ENCODE measurements at places on chromosomes 1 and 21. TPM values are rescaled to one million over a fixed set of nuclear protein-coding genes. Genes with fewer than 3 reads are reported as not detected.

ADAM30 gene
- total RNA-seq, result not detected

- no peak for DNase-seq
Observed at GRCh38 chr1:87603626-87604025, 274.9 kb downstream of the LMO4 start.

TDRD5 gene
- not detected for total RNA-seq

DNA sequence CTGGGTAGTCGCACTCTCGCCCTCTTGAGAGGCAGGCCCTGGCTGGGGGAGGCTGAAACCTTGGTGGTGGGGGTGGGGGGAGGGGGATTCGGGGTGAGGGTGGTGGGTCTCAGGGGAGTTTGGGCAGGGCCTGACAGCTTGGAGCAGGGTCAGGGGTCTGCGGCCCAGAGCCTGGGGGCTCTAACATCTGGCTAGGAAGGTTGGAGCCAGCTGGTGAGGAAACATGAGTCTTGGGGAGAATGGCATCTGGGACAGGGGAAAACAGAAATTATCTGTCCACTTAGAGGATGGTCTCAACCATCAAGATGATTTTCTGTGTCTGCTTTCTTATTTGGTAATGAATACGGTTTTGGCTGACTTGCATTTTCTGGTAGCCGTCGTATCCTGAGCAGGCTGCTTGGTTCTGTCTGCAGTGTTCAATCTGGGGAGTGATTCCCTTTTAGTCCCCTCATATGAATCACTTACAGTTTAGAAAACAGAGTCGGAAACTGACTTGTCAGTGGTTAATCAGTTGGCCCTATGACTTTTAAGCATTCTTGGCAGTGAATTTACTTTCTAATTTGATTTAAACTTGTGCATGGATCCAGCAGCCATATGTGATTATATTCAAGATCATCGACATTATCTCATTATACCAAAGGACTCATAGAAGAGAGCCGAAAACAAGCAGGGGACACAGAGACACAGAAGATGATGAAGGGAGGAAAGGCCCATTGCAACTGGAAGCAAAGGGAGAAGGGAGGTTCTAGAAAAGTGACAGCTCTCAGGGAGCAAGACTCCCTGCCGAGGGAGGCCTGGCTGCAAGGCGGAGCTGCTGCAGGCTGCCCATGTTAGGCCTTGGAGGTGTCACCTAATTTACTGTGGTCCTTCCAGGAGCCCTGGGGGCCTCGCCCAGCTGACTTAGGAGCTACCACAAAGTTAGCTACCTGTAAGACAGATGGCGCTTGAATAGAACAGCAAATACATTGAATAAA is 237.6 kb downstream of the SDCCAG8 start:
- DNase-seq, result peak; percentile 61

DNA sequence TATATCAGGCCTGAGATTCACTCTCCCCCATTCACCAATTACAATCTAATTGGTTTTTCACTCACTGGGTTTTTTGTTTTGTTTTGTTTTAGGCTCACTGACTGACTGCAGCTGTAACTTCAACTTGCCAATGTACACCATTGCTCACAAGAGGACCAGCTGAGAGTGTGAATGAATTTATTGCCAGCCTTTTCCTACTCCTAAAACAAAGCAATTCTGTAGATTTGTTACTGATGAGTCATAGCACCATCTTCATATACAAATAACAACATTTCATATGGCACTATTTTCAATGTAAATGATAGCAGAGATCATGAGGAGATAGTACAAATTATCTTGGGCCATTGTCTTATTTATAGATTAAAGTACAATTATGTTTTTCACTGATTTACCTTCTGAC is 76.0 kb upstream of the DPYD start:
- peak; percentile 8 for DNase-seq

DNA sequence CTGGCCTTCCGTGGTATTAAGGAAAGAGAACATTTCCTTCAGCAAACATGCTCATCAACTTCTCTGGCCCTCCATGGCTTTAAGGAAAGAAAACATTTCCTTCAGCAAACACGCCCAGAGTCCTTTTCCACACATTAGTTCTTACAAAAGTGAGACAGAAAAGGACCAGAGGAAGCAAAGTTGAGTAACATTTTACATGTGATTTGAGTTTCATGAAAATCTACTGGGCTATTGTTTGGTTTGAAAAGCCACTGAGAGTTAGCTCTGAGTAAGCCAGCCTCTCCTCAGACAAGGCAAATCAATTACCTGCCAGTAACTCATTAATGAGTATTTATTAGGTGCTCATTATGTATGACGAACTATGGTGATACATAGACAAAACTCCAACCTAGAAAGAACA is 78.0 kb downstream of the NID1 start:
- DNase-seq, result no peak

DNA sequence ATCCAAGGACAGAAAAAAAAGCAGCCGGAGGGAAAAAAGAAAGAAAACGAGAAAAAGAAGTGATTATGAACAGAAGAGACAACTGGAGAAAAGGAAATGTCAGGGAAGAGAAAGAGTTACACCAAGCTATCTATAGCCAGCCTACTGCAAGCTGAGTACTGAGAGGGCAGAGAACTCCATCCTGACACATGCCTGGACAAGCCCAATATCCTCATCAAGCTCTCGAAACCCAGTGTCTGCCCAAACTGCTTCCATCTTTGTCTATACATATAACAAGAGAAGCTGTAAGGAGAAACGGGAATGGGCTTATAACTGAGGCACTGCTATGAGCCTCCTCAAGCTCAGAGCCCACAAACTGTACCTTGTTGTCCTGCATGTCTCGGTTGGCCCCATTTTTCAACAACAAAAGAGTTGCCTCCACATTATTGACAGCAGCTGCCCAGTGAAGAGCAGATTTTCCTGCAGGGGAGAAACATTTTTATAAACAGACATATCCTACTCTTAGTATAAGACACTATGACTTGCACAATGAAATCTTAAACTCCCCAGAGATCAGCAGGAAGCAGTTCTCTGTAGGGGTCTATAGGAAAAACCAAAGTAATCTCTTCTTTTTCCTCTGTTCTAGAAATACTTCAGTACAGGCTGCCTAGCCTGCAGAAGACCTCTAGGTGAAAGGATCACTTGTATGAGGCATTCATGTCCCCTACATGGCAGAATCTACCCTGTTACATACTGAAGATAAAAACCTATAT is 21.2 kb upstream of the ADAM30 start:
- DNase-seq, result no peak

TFF3 gene
- not detected for total RNA-seq

GRCh38 chr1:228799924-228800323 is 64.6 kb downstream of the RHOU start:
- no peak for DNase-seq

KRTAP19-6 gene
- not detected for total RNA-seq

DNA sequence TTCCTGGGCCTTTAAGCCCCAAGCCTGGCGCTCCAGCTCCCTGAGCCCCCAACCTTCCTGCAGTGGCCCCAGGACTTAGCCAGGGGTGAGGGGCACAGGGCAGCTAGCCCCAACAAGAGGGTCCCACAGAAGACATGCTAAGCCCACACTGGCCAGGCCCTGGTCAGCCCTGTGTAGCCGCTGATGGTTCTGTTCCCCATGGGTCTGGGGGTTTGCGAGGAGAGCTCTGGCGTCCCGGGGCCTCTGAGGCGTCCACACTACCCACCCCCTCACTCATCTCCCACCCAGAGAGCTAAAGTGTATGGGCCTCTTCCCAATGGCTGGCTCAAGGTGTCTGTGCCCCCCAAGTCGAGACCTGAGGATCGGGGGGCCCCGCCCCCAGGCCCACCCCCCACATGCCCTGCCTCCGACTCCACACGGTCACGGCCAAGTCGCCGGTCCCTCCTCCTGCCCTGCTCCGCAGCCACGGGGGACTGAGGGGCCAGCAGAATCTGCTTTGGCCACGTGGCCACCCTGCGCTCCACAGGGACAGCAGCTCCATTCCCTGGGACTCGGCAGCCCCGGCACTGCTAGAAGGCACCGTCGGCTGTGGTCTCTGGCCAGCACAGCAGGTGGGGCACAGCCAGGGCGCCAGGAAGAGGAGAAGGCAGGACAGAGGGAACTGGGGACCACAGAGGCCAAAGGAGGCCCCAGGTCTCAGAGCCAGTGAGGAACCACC is 7.8 kb downstream of the TNFRSF18 start:
- DNase-seq, result no peak

NUDT4B gene
- total RNA-seq, result 19.9 TPM

- peak; percentile 63 for DNase-seq
Observed at GRCh38 chr1:190436615-190437014, 41.0 kb downstream of the BRINP3 start.

GRCh38 chr1:153028766-153029165 is 2.2 kb upstream of the SPRR1B start:
- DNase-seq, result no peak

GRCh38 chr21:33430858-33431257 is 27.6 kb downstream of the IFNGR2 start:
- no peak for DNase-seq

DNA sequence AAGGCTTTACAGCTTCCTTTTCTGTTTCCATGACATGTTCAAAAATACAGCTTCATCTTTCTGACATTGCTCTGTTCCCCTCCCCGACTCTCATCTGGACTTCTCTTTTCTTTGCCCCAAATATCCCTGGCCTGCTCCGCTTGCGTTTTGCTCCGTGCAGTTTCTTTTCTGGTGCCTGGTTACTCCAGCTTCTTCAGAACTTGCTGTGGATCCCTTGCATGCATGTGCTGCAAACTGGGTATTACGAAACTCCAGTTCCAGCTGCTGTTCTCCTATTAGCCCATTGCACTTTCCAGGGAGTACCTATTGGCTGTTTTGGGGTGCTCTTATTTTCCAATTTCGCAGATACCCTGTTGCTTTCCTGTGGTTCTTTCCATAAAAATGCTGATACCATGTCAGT is 9.9 kb upstream of the NDC1 start:
- DNase-seq, result no peak

ACOT11 gene
- 2.5 TPM for total RNA-seq

GRCh38 chr1:205677167-205677566 is 3.1 kb downstream of the SLC45A3 start:
- DNase-seq, result no peak

GRCh38 chr1:204196068-204196795 is at the start of gene KISS1:
Gene KISS1, minus strand, starts transcription at chr1:204196491. Its CDS starts 3,615 bp downstream, at chr1:204192876.
- peak; percentile 16 for DNase-seq

FCMR gene
- not detected for total RNA-seq

NID1 gene
- total RNA-seq, result 21.9 TPM

- DNase-seq, result peak; percentile 40
Observed at GRCh38 chr1:247385283-247385682, 30.7 kb upstream of the NLRP3 start.

DNA sequence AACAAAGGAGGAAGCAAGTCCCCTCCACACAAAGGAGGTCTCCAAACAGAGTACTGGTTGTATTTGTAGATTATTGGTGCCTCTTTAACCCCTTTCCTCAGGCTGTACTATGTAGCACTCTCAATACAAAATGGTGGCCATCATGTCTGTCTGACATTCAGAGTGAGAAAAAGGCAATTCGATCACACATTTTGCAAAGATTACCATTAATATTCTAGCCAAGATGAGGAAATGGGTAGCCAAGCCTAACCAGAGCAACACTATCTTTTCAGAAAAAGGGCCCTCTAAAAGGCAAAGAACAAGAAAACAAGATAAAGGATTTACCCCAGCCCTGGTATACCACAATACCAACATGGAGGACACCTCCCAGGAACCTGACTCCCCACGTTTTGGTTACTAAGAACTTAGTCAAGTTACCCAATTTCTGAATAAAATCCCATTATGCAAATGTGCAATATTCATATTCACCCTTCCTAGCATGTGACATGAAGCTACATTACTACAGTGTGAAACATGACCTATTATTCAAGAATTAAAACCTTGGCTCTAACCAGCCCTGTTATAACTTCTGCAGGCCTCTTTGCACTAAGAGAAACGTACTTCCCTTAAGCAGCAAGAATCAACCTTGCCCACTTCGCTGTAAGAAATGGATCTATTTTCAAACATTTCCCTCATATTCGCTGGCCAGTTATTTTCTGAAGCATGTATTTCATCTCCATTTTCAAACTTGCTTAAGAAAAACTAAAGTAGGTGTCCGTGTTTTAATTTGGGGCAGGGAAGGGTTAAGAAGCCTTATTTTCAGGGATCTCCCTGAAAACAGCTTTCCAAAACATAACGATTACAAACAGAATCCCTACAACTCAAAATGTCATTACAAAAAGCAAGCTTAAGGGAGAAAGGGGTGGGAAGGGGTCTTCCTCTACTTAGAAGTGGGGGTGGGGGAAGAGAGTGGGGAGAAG is 2.1 kb downstream of the KDM5B start:
- DNase-seq, result peak; percentile 12

LCA5L gene
- 0.28 TPM for total RNA-seq

DNA sequence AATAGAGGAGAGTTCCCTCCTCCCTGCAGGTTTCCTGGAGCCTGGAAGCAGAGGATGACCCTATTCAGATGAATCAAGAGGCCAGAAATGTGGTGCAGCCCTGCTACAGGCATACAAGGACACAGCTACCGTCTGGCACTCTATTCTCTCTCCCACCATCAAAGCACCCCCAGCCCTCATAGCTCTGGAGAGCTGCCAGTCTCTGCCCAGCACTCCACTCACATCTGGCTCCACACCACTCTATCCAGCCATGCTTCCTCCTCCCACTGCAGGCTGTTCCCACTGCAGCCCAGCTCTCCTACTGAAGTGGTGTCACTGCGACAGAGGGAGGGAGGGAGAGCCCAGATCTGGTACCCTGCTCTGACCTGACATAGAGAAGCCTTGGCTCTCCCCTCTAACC is 18.4 kb downstream of the SYT2 start:
- DNase-seq, result no peak

Measured in IMR-90 (cell line).